ENCODE measurements at places on chromosomes 11 and 22. TPM values are rescaled to one million over a fixed set of nuclear protein-coding genes. Genes with fewer than 3 reads are reported as not detected.

The MMP8 gene
- total RNA-seq = not detected

The GLYAT gene
- not detected for total RNA-seq

The DENND5A gene
- 63.5 TPM for total RNA-seq

The HTR3B gene
- total RNA-seq = not detected

The HDAC10 gene
- 38.0 TPM for total RNA-seq

The C11orf98 gene
- 73.5 TPM for total RNA-seq

The OR5B21 gene
- total RNA-seq = not detected

The TEX12 gene
- not detected for total RNA-seq

The CASP12 gene
- total RNA-seq = not detected

The UPK3A gene
- total RNA-seq = not detected

The TSSK2 gene
- total RNA-seq = not detected

- H3K27me3 ChIP-seq = no peaks in the 10 kb centered on the region
- no peak for DNase-seq
- H3K4me3 ChIP-seq = no peak overlapping the region
- no peaks in the 10 kb centered on the region for H3K4me1 ChIP-seq
- no peaks in the 10 kb centered on the region for H3K36me3 ChIP-seq
These were observed 1459.4 kb upstream of the TENM4 start for GRCh38 chr11:80900265-80900664.

DNA sequence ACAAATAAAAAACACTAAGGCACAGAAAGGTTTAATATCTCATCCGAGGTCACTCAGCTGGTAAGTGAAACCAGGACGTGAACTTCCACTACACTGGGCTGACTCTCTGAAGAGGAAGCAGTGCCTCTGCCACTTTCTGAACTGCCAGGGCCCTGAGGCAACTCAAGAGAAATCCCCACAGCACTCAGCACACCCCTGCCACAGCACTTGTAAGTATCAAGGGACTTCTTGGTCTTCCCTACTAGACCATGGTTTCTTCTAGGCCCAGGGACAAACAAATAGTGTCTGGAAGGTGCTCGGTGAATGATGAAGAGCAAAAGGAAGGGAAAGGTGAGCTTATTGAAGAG, 49.7 kb downstream of the RPL27A start:
- no peaks in the 10 kb centered on the region for H3K36me3 ChIP-seq
- no peaks in the 10 kb centered on the region for H3K4me1 ChIP-seq
- no peak overlapping the region for H3K4me3 ChIP-seq

DNA sequence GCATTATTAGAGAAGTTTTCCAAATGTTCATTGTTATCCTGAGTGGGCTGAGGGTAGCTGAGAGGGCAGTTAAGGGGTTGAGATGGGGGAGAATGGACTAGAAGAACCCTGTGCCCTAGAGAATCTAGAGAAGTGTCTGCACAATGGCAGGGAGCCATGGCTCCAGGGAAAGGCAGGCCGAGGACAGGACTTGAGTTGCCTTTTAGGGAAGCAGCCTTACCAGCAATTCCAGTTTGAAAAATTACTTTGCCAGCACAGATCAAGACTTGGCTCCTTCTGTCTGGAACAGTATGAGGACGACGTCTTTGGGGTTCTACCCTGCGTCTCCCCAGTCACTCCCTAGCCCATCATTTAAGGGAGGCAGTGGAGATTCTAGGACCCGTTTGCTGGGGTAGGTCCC, 25.7 kb upstream of the MICAL3 start:
- no peaks in the 10 kb centered on the region for H3K36me3 ChIP-seq
- no peak overlapping the region for H3K4me3 ChIP-seq
- no peaks in the 10 kb centered on the region for H3K4me1 ChIP-seq
- H3K27me3 ChIP-seq = peaks cover 2% of the 10 kb centered on the region
- DNase-seq = no peak
- no peak overlapping the region for H3K27ac ChIP-seq

DNA sequence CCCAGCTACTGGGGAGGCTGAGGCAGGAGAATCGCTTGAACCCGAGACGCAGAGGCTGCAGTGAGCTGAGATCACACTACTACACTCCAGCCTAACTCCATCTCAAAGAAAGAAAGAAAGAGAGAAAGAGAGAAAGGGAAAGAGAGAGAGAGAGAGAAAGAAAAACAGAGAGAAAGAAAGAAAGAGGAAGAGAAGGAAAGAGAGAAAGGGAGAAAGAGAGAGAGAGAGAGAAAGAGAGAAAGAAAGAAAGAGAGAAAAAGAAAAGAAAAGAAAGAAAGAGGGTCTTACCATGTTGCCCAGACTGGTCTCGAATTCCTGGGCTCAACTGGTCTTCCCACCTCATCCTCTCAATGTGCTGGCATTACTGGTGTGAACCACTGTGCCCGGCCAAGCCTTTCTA, 22.3 kb downstream of the FBLN1 start:
- no peaks in the 10 kb centered on the region for H3K36me3 ChIP-seq
- no peak for DNase-seq
- no peaks in the 10 kb centered on the region for H3K27me3 ChIP-seq
- no peaks in the 10 kb centered on the region for H3K4me1 ChIP-seq

DNA sequence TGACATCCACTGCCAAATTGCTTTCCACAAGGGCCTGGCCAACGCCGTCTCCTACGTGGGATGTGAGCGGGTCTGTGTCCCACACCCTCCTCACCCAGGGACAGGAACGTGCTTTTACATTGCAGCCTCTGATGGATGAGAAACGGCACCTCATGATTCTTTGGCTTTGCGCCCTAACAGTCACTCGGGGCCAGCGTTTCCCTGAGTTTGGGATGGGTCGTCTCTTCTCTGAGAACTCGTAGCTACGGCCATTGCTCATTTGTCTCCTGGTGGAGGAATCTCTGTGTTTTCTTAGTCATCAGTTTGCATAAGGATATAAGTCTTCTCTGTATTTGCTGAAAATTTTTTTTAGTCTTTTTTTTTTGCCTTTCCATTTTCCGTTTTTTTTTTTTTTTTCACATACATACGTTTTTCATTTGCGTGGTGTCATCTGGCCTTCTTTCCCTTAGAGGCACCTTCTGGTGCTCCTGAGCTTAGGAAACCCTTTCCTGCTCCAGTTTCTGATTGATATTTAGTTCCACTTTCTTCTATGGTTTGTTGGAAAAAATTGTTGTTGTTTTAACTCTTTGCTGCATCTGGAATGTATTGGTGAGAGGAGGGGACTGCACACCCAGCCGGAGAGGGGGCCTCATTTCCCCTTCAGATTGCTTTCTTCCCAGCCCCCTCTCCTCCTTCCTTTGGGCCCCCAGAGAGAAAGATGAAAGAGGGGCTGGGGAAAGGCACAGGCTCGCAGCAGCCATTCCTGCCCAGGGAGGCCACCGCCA, 12.0 kb downstream of the TNNT3 start:
- no peak for DNase-seq
- peaks cover 4% of the 10 kb centered on the region for H3K4me1 ChIP-seq
- H3K27me3 ChIP-seq = no peaks in the 10 kb centered on the region
- H3K27ac ChIP-seq = no peak overlapping the region

DNA sequence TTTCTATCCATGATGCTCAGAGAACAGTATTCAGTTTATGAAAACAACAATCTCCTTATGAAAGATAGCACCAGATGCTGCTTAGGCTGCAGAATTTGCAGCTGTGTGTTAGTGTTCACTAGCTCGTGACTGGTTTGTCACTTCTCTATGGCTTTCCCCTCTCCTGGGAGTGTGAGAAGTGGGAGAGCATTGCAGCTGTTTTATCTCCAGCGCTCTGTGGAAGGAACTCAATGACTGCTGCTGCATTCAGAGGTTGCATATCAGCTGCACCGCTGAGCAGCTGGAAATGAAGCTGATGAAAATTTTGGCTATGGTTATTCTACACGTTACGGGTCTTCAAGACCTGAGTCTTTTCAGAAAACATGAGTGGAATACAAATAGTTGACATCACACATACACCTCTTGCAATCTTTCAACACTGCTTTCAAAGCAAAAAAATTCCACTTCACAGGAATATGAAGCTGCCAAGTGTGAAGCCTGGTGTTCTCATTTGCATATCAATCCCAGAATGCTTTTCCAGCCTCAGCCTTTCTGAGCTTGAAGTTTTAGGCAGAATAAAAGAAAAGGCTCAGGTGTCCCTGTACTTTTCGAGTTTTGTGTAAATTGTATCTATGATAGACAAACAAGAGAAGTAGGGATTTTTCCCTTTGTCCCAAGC, 149.3 kb upstream of the DDI1 start:
- H3K4me1 ChIP-seq = no peaks in the 10 kb centered on the region
- H3K27ac ChIP-seq = no peak overlapping the region
- no peaks in the 10 kb centered on the region for H3K27me3 ChIP-seq
- DNase-seq = no peak

GRCh38 chr11:93524858-93525257, 18.3 kb downstream of the SMCO4 start:
- no peaks in the 10 kb centered on the region for H3K36me3 ChIP-seq
- no peaks in the 10 kb centered on the region for H3K27me3 ChIP-seq
- peaks cover 33% of the 10 kb centered on the region for H3K4me1 ChIP-seq
- H3K27ac ChIP-seq = no peak overlapping the region
- no peak overlapping the region for H3K4me3 ChIP-seq

GRCh38 chr11:34977089-34977912, 60.9 kb downstream of the PDHX start:
- no peak overlapping the region for H3K4me3 ChIP-seq
- DNase-seq = no peak
- no peak overlapping the region for H3K27ac ChIP-seq
- H3K27me3 ChIP-seq = no peaks in the 10 kb centered on the region

DNA sequence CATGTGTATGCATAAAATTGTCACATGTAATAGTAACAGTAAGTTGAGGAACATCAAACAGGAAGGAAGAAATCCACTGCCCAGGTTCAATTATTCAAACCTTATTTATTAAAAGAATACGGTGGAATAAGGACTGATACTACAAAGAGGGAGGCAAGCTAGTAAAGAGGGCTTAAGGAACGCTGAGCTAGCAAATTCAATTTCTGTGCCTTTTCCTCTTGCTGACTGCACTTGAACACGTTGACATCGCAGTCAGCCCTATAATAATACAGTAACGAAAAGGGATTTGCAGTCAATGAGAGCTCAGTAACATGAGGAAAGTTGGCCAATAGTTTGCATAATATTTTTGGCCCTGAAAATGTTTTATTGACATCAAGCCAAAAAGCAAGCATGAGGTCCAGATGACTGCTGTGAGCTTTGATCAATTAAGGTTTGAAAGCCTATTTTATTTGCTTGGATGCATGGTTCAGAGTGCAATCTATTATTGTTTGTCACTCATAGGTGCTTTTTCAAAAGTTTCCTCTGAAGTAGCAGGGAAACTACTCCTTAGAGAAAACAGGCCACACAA, 861.8 kb downstream of the LRRC4C start:
- H3K27ac ChIP-seq = no peak overlapping the region
- H3K4me1 ChIP-seq = no peaks in the 10 kb centered on the region
- DNase-seq = no peak
- H3K36me3 ChIP-seq = no peaks in the 10 kb centered on the region
- H3K4me3 ChIP-seq = no peak overlapping the region
- no peaks in the 10 kb centered on the region for H3K27me3 ChIP-seq

DNA sequence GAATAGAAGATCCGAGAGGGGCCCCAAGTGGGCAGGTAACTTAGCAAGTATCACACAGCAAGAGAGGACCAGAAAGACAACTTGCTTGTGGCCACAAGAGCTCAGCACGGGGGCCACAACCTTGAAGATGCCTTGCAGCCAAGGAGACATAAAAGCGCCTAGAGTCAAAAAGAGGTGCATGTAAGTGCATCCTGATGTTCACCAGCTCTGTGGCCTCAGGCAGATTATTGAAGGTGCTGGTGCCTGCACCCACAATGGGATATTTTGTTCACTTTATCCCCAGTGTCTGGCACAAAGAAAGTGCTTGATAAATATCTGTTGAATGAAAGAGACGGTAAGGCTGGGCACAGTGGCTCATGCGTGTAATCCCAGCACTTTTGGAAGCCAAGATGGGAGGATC, 106.0 kb upstream of the ASPHD2 start:
- no peaks in the 10 kb centered on the region for H3K4me1 ChIP-seq
- no peak for DNase-seq
- no peaks in the 10 kb centered on the region for H3K36me3 ChIP-seq
- H3K27me3 ChIP-seq = peaks cover 6% of the 10 kb centered on the region
- H3K4me3 ChIP-seq = no peak overlapping the region

DNA sequence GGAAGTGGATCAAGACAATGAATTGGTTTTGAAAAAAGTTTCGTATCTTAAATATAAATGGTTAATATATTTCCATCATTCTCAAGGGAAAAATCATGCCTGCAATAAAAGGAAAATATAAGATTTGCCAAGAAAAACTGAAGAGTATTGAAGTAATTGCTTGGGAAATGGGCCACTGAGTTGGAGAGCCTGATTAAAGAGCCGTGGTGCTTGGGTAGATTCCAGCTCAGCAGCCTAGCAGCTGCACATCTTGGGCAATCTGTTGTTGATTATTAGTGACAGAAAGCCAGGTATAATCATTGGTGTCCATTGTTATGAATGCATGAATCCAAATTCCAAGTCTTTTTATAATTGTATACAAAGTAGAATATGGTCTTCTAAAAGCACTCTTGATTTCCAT, 800.9 kb upstream of the CHORDC1 start:
- no peak overlapping the region for H3K4me3 ChIP-seq
- no peaks in the 10 kb centered on the region for H3K27me3 ChIP-seq
- H3K27ac ChIP-seq = no peak overlapping the region
- H3K4me1 ChIP-seq = no peaks in the 10 kb centered on the region
- DNase-seq = no peak

GRCh38 chr22:21624120-21624879, 5.5 kb downstream of the YDJC start:
- peaks cover 20% of the 10 kb centered on the region for H3K36me3 ChIP-seq
- DNase-seq = peak; percentile 53
- peaks cover 29% of the 10 kb centered on the region for H3K4me1 ChIP-seq
- no peak overlapping the region for H3K4me3 ChIP-seq

- peak overlapping the region; percentile 96 for H3K27ac ChIP-seq
- no peak overlapping the region for H3K4me3 ChIP-seq
- H3K27me3 ChIP-seq = no peaks in the 10 kb centered on the region
- peaks cover 8% of the 10 kb centered on the region for H3K36me3 ChIP-seq
- peaks cover 92% of the 10 kb centered on the region for H3K4me1 ChIP-seq
These were observed 19.7 kb downstream of the FLI1 start for GRCh38 chr11:128713595-128713994.

GRCh38 chr11:74680703-74681531, 50.3 kb downstream of the CHRDL2 start:
- H3K27ac ChIP-seq = no peak overlapping the region
- no peak for DNase-seq
- H3K4me3 ChIP-seq = no peak overlapping the region
- H3K36me3 ChIP-seq = no peaks in the 10 kb centered on the region
- H3K4me1 ChIP-seq = peaks cover 2% of the 10 kb centered on the region
- peaks cover 19% of the 10 kb centered on the region for H3K27me3 ChIP-seq

GRCh38 chr11:95148406-95148805, 58.8 kb downstream of the ENDOD1 start:
- H3K4me3 ChIP-seq = no peak overlapping the region
- no peak overlapping the region for H3K27ac ChIP-seq
- no peak for DNase-seq
- peaks cover 26% of the 10 kb centered on the region for H3K27me3 ChIP-seq
- H3K4me1 ChIP-seq = peaks cover 26% of the 10 kb centered on the region

DNA sequence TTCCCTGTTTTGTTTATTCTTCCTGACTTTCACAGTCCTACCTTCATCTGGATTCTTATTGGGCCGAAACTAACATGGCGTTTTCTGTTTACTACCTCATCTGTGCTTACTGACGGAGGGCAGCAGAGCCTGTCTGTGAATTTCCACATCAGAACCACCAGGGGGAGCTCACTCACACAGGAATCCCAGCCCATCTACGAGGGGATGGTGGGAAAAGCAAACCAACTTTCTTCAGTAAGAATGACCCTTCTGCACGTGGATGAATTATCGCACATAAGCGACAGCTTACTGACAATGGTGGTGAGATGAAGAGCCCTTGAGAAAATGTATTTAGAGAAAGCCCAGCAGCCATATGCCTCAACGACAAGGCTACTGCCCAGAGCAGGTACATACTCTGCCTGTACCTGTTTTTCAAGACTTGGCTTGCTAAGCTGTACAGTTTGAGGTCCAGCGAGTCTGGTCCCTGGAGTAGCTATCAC, 42.5 kb downstream of the LARGE2 start:
- no peak overlapping the region for H3K27ac ChIP-seq
- H3K36me3 ChIP-seq = peaks cover 2% of the 10 kb centered on the region
- no peaks in the 10 kb centered on the region for H3K27me3 ChIP-seq
- no peak overlapping the region for H3K4me3 ChIP-seq
- no peaks in the 10 kb centered on the region for H3K4me1 ChIP-seq

All from activated naive CD4-positive, alpha-beta T cell treated with anti-CD3 and anti-CD28 coated beads for 36 hours (primary cell).